Hepatic stellate cell (primary cell): ENCODE measurements at places on chromosomes 2 and 18.

- no peak for DNase-seq
These were observed 113.4 kb upstream of the PDE1A start for GRCh38 chr2:182540252-182540651.

GRCh38 chr2:233865838-233866237 lies 2.3 kb downstream of the MSL3B start:
- no peak for DNase-seq

DNA sequence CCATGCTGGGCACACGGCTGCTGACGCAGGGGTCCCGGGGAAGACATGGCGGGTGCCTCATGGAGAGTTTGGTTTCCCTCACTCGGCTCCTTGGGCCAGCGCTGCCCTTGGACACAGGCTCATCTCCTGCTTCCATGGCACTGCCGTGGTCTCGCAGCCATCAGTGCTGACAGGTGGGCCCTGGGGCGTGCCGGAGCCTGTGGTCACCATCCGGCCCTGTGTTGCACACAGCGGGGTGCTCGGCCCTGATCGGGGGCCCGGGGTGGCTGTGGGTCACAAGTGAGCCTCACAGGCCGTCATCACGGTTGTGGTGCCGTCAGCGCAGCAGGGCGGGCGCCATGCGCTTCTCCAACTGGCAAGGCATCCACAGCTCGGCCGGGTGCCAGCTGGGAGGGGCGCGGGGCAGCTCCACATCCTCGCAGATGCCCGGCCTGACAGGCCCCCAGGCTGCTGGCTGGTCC lies 582 bp downstream of the RTP5 start:
- no peak for DNase-seq

DNA sequence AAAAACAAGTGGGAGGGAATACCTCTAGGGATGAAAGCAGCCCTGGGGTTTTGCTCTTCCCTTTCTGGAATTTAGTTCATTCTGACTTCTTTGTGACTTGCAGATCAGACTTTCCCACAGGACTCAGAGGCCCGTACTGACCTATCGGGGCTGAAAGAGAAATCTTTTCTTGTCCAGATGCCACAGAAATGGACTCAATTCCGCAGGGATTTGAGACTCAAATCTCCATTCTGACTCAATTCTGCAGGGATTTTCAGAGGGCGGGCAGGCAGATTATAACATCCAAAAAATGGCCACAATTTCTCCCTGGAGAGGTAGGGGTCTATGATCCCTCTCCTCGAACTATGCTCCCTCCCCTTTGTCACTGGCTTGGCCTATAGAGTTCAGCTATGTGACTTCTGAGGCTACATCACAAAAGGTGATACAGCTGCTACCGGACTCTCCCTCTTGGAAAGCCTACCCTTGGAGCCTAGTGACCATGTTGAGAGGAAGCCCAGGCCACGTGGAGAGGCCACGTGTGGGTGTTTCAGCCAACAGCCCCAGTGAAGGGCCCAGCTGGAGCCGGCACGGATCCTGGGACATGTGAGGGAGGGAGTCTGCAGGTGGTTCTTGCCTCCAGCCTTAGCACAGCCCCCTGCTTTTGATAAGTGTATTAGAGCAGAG lies 4.8 kb upstream of the EFHD1 start:
- DNase-seq = peak; percentile 68

- DNase-seq = no peak
These were observed 137.0 kb upstream of the DNMT3A start for GRCh38 chr2:25478736-25479135.

GRCh38 chr2:69033461-69034095 lies 20.6 kb downstream of the ANTXR1 start:
- no peak for DNase-seq

- DNase-seq = no peak
These were observed at the start of gene KRTCAP3 for GRCh38 chr2:27441958-27442919. KRTCAP3 (plus strand) TSS chr2:27442381; CDS start chr2:27442413, 32 bp downstream.

GRCh38 chr2:105235388-105236059 lies 6.0 kb upstream of the GPR45 start:
- peak; percentile 65 for DNase-seq

DNA sequence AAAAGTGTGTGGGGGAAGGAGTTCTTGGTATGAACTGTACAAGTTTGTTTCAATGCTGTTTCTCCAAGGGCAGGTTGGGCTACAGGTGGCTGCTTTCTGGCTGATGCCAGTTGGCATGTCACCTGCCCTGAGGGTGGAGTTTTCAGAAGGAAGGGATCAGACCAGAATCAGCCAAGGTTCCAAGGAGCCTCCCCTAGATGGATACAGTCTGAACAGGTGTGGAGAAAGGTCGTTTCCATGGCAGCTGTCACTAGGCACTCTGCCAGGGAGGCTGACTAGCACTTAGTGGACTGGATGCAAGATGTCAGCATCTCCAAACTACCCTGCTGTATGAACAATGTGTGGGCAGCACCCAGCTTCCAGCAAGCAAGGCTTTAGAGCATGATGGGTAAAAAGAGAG lies 444.4 kb upstream of the HNRNPA3 start:
- DNase-seq = no peak

DNA sequence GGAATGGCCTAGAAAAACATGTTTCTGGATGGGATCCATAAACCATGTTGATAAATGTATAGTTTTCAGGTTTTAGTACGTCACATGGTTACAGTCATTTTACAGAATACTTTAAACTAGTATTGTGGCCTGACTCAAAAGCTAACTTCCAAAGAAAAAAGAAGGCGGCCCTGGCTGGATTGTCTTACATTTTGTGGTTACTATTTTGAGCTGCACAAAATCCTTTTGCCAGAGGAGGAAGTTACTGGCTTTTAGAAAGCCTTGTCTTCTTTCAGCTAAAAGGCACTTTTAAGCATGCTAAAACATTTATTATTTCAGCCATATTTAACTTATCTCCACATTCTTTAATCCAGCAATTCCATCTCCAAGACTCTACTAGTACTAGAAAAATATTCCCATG lies 227.9 kb downstream of the CDH2 start:
- DNase-seq = no peak

GRCh38 chr2:85087541-85087940 lies 45.7 kb upstream of the TCF7L1 start:
- no peak for DNase-seq

- DNase-seq = no peak
These were observed 10.5 kb downstream of the MAPRE3 start for GRCh38 chr2:26980971-26981370.

GRCh38 chr2:26852405-26853306 lies 4.7 kb downstream of the DPYSL5 start:
- DNase-seq = no peak

GRCh38 chr2:3639653-3640052 lies 18.3 kb upstream of the ALLC start:
- no peak for DNase-seq

DNA sequence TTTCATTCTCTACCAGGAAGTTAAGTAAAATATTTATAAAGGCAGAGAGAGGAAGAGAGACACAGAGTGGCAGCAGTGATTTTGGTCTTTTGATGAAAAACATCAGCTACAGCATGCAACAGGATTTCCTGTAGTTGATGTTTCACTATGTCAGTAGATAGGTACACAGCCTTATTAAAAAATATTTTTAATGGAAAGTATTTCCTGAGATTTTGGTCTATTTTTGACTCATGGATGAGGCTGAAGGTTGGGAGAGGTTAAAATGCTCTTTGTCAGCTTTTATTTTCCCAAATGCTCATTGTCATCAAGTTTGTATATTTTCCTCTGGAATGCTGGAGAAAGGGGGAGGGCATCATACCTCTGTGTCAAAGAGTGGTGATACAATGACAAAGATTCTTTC lies 1112.5 kb downstream of the CBLN2 start:
- no peak for DNase-seq

DNA sequence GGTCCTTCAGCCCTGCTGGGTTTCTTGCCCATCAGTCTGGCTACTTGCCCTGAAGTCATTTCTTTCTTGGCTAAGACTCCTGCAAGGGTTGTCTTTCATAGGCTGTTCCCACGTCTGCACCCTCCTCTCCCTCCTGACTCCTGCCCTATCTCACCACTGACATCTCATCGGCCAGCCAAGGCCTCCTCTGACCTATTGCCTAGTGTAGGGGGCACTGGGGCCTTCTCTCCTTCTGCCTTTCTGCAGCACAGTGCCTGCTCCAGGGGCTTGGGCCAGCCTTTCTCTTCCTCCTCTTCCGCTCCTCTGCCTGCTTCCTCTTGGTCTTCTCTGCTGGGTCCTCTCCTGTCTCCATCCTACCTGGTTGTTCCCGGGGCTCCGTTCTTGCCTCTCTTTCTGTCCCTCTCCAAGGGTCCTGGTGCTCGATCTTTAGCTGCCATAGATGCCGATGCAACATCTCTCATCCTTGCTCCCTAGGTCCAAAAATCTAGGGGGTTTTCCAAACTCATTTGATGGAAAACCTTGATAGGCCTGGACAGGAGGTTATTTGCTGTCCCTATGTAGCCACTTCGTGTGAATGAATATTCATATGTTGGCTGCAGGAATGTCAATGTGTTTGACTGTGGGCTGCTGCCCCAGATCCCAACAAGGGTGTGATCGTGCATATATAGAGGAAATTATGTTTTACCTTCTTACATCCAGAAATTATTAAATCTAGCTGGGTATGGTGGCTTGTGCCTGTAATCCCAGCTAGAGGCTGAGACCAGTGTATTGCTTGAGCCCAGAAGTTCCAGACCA lies 9.7 kb upstream of the NT5DC4 start:
- DNase-seq = no peak

DNA sequence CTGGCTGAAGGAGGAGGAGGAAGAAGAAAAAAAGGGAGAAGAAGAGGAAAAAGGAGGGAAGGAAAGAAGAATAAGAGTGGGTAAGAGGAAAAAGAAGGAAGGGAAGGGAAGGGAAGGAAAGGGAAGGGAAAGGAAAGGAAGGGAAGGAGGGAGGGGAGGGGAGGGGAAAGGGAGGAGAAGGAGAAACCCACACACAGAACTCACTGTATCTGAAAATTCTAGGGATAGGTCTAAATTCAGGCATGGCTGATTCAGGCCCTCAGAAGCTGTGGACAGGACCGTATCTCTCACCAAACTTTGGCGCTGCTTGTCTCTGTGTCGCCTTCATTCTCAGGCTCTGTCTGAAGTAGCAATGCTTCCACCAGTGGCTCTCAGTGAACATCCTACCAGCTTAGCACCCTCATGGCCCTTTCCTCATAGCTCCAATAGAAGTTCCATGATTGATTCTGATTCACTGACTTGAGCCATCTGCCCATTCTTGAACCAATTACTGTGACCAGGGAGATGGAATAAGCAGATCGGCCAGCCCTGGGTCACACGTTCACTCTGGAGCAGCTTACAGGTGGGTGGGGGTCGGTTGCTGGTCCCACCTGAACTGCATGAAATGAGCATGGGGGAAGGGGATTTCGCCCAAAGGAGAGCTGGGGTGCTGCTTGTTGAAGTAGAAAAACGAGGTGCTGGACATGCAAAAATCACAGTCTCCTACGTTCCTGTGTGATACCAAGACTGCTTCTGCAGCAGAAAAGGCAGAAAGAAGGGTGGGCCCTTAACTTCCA lies 59.7 kb downstream of the TTC32 start:
- no peak for DNase-seq

GRCh38 chr2:8238521-8239230 lies 443.2 kb upstream of the ID2 start:
- no peak for DNase-seq

DNA sequence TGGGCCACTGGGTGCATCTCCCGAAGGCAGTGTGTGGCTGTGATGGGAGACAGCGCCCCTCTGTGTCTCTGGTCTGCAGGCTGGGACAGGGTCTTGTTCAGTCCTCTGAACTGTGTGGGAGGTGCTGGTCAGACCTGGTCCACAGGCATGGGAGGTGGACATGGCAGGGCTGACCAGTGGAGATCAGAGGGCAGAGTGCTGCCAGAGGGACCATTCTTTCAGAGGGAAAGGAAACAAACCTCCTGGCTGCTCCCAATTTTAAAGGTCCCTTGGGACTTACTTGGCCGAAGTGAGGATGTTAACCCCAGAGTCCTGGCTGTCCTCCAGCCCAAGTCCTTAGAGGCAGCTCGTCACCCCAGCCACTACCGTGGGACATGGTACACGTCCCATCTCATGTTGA lies 4.0 kb downstream of the CAPN13 start:
- DNase-seq = no peak

DNA sequence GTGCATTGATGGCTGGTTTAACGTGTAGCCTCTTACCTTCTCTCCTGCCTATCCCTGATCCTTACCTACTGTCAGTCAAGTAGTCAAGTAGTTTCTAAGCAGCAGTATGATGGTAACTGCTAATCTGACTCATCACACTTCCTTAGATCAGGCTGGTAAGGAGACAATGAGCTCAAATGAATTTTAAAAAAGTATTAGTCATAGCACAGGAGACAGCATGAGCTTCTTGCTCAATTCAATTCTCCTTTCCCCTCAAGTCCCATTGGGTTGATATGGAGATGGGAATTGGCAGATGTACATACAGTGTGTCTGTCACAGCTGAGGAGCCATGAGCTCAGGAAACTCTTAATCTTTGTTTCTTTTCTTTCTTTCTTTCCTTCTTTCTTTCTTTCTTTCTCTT lies 799.7 kb downstream of the LRP1B start:
- peak; percentile 19 for DNase-seq

DNA sequence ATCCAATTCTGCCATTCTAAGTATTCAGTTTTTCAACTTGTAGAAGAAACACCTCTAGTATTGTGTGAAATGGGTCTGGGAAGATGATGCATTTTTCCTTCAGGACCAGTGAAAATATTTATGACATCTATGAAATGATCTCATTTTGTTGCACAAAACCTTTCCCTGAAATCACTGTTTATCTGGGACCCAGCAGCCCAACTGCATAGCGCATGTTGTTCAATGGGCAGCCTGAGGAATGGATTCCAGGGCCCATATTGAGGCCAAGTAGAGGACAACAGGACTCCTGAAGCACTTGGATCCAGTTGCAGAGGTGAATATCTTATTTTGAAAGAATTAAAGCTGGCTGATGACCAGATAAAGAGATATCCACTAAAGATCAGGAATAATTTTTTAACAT lies 7.3 kb downstream of the RBMS1 start:
- no peak for DNase-seq

GRCh38 chr2:119650206-119650605 lies 28.8 kb upstream of the TMEM177 start:
- DNase-seq = no peak

- DNase-seq = no peak
These were observed 49.4 kb downstream of the POLE4 start for GRCh38 chr2:75007819-75008218.

GRCh38 chr2:219553463-219553963 lies 9.7 kb downstream of the TMEM198 start:
- DNase-seq = no peak

DNA sequence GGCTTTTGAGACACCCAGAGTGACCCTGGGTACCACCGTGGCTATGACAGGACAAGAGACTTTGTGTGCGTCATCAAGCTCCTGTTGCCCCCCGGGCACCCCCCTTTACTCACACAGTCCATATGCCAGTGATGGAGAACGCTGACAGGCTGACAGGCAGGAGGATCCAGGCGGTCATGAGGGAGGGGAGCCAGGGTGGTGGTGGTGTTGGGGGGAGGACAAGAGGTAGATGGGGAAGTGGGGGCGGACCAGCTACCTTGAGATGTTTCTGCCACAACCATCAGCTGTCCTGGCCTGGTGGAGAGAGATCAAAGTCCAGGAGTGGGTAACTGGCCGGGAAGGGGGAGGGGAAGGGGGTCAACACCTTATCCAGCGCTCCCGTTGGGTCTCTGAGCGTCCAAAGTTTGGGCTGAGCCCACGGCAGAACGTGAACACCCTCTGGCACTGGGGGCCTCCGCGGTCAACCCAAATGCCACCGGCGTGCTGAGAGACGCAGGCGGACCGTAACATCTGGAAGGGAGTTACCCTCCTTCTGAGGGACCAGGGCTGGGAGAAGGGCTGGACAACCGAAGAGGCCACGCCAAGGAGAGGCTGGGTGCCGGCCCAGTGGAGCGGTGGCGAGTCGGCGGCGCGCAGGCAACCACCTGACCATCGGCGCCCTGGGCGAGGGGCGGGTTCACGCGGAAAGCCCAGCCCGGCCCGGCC lies 575 bp downstream of the TMEM150A start:
- DNase-seq = peak; percentile 55
